ENCODE measurements at places on chromosomes 3 and 15.

DNA sequence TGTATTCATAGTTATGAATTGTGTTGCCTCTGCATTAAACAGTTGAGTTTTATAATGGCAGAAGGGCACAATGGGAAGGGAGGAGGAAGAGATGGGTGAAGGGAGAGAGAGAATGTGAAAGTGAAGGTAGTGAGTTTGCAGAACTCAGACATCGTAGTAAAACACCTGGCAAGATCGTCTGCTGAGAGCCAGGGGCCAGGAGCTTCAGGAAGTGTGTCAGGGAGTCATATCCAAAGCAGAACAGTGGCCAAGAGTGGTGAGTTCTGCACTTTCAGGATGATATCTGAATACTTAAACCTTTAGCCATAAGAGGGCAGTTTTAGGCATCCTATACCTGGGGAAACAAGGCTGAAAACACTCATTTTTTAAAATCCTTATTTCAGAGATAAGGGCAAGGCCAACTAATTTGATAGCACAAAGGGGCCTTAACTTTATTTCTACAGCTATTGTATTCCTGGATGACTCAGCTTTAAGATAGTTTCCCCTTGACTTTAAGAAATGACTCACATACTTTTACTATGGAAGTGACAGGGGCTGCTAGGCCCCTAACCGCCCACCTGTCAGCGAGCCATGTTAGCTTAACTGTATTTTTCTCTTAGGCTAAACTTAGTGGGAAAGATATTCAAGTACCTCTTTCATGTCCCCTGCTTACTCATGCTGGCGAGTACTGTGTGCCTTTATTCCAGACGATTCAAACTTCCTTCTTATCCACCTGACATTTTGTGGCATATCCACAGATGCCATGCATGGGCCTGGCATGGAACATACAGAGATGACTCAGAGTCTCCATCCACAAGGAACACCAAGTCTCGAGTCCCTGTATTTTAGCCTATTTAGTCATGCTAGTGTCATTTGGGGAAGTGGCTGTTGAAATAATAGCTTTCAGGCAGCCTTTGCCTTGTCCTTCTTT lies 53.9 kb downstream of the RLBP1 start:
- no peak for DNase-seq

DNA sequence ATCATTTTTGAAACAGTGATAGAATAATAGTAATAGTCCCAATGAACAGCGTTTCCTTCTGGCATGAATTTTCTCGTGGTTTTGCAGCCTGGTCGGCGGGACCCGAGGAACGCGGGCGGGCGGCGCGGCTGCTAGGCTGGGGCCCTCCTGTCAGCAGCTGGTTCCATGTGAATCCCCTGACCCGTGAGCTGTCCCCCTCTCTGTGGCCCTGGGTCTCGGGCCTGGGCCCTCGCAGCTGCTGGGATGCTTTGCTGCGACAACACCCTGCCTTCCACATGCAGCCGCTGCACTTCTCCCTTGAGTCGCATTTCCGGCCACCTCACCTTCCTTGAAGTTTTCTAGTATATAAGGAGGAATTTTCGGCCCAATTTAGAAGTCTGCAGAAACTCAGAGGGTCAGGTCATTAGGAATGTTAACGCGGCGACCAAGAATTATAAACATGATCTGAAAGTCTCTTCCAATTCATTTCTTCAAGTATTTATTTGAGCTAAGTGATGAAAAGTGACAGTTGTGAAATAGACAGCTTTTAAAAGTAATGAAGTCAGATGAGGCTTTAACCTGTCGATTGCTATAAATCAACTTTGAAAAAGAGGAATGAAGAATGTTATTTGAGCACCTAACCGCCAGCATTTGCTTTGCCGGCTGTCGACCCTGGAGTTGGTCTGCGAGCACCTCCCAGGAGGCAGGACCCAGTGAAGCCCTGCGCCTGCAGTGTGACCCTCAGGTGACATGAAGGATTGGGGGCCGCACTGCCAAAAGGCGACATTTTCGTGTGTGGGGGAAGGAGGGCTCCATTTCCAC lies 27.7 kb downstream of the NR2F2 start:
- no peak for DNase-seq

DNA sequence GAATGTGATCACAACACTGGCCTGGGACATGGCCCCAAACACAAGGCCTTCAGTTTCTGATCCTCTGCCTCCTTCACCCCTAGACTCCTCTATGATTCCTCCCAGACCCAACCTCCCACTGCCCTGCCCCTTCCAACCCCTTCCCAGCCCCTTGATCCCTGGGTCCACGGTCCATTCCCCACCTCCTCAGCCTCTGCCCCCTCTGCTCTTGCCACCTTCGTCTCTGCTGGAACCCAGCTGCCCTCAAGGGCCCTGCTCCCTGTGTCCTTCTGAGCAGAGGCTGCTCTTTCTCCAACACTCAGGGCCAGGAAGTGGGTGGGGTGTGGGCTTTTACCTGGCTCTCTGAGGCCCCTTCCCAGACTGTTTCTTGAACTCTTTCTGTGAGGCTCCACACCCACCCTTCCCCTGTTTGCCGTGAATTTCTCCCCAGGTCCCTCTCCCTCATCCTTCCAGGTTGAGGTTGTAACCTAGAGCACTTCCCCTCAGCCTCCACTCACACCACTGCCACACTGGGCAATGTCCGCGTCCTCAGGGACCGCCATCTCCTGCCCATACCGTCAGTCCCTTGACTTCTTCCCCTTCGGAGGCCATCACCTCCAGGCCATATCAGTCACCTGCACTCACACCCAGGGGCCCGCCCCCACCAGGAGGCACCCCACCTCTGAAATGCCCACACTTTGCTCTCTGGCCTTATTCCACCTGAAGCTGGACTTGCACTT lies 18.7 kb upstream of the SLCO2A1 start:
- DNase-seq = no peak

- DNase-seq = no peak
Observed at GRCh38 chr3:116886202-116886893, 176.8 kb downstream of the TUSC7 start.

GRCh38 chr3:145939431-145939830 lies 221.6 kb downstream of the PLOD2 start:
- no peak for DNase-seq

GRCh38 chr15:74311734-74312444 lies 55.6 kb downstream of the CYP11A1 start:
- DNase-seq = no peak

- DNase-seq = no peak
Observed at GRCh38 chr3:50166620-50167019, 11.5 kb downstream of the SEMA3F start.

- no peak for DNase-seq
Observed at GRCh38 chr15:78070049-78070700, 7.3 kb downstream of the TBC1D2B start.

- DNase-seq = no peak
Observed at GRCh38 chr3:170864525-170865208, 5.3 kb downstream of the RPL22L1 start.

- DNase-seq = no peak
Observed at GRCh38 chr3:56813653-56813960, 11.9 kb upstream of the ARHGEF3 start.

- no peak for DNase-seq
Observed at GRCh38 chr3:29454161-29454611, 173.3 kb downstream of the RBMS3 start.

DNA sequence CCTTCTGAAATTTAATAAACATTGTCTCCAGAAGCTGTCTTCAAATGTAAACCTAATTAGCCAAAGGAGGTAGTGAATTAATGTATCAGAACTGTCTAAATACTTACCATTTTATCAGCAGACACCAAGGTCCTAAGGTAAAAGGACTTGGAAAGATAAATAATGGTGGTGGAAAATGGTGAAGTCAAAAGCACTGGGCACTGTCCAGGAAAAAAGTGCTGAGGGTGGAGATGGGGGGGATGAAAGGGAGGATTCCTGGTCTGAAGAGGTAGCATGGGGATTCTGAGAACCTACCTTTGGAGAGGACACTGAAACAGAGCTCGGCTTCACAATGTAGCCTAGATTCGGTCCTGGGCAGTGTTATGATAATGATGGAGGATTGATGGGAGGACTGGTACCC lies 149.0 kb upstream of the DPH6 start:
- DNase-seq = no peak

GRCh38 chr3:141680620-141681389 lies 57.3 kb upstream of the RNF7 start:
- no peak for DNase-seq

Data from CMK (cell line).